ENCODE measurements at places on chromosomes 4 and X.
A peak's percentile ranks its signal among the peaks of the same experiment; 100 is the strongest.

- DNase-seq: no peak
Measured at GRCh38 chrX:70026112-70026850, 23.5 kb downstream of the AWAT2 start.

DNA sequence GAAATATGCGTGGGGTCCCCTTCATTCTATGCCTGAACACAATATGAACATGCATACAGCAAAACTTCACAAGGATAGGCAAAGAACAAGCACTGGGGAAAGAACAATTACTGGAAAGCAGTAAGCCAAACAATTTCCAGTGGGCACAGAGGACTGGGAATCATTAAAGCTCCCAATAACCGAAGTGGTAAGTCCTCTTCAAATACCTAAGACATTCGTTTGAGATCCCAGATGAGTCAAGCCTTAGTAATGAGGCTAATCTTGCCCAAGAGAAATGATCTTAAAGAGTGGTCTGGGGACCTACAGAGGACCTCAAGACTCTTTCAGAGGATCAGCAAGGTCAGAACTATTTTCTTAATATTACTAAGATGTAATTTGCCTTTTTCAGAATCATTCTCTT is 28.6 kb downstream of the ANAPC10 start:
- no peak for DNase-seq

DNA sequence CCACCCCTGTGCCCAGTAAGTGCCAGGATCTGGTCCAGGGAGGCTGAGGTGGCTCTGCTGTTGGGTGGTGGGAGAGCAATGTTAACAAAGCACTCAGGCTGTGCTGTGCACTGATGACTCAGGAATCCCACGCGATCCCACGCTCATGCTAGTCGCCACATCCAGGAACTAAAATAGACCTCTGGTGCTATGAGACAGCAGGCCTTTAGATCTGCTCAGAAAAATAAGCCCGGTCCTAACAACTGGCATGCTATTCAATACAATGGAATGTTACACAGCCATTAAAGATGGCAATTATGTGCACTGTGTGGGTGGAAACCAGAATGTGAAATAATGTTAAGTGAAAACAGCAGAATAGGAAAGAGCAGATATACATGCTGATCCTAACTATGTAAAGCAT is 26.0 kb downstream of the ARL13A start:
- DNase-seq: peak; percentile 89

- no peak for DNase-seq
Measured at GRCh38 chr4:107699466-107700206, 20.4 kb downstream of the PAPSS1 start.

DNA sequence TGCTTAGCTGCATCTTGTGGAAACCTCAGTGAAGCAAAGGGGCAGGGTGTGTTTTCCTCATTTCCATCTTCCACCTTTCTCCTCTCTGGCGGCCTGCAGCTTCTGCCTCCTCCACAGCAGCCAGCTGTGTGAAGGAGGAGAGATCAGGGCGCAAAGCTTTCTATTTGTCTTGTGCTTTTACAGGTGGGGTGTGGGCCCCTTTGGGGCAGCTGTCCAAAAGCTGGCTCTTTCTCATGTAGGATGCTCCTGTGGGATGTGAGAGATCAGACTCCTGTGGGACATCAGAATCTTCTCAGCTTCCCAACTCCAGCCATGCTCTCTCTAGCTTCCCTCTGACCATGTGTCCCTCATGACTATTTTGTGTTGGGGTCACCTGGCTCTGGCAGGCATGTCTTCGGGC is 227.1 kb downstream of the MID1 start:
- DNase-seq: no peak

GRCh38 chr4:24680746-24681448 is 96.5 kb upstream of the DHX15 start:
- no peak for DNase-seq

- DNase-seq: peak; percentile 2
Measured at GRCh38 chrX:70664726-70665125, 220.1 kb downstream of the DLG3 start.

DNA sequence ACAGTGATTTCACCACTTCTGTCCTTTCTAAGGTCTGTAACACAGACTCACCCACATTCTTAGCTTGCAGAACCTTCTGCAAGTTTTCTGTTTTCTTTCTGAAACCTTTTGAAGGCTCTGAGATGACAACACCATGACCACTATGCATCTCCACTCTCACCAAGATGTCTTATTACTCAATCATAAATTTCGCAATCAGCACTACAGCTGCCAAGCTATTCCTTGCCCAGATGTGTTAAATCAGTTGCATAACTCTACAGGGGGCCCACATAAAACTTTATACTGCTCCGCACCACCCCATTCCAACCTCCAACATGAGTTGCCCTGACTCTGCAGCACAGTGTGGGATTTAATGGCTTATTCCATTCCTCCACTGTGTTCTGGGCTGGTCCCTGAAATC is 229.9 kb downstream of the COL25A1 start:
- DNase-seq: no peak

- no peak for DNase-seq
Measured at GRCh38 chr4:20618731-20619130, 81.5 kb upstream of the PACRGL start.

GRCh38 chrX:73182502-73183114 is 32.0 kb downstream of the NAP1L2 start:
- DNase-seq: no peak

DNA sequence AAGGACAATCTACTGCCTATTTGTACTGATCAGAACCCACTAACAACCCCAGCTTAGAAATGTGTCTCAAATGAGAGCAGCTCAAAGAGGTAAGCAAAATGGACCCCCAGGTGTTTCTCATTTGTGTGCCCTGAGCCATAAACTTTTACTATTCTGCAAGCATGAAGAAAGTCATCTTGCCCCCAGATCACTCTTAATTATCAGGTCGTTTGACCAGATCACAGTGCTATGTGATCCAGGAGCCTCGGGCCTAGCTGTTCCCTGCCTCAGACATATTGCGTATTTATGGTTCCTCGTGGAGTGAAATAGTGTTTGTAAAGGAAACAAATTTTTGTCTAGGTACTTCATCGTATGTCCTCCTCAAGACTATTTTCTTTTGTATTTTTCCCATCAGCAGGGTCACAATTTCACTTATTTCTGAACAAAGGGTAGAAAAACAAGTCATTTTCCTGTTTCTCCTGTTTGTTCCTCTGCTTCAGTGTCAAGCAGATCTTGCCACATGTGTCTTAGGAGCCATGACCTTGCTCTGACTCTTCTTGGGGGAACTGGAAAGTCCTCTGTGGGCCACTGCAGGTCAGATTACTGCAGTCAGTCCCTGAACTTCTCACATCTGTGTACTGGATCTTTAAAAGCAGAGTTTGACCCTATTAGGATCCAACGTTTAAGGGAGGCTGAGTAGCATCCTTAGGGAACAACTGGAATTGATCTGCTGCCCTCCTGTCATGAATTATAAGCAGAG is 194.9 kb downstream of the PALLD start:
- no peak for DNase-seq

- DNase-seq: no peak
Measured at GRCh38 chr4:122542411-122543236, 78.2 kb downstream of the IL21 start.

- no peak for DNase-seq
Measured at GRCh38 chr4:79381161-79381560, 26.9 kb downstream of the GK2 start.

- peak; percentile 35 for DNase-seq
Measured at GRCh38 chr4:108884596-108884995, 121.7 kb upstream of the ETNPPL start.

DNA sequence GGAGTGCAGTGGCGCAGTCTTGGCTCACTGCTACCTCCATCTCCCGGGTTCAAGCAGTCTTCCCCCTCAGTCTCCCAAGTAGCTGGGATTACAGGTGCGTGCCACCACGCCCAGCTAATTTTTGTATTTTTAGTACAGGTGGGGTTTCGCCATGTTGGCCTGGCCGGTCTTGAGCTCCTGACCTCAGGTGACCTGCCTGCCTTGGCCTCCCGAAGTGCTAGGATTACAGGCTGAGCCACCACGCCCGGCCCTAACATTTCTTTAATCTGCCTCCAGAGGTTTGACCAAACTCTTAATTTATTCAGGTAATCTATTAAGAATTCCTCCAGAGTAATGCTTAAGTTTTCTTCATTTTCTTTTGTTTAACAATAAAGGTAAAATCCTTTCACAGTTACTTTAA is 171.0 kb downstream of the RAPGEF2 start:
- DNase-seq: no peak

- DNase-seq: no peak
Measured at GRCh38 chr4:67256388-67257043, 288.8 kb downstream of the CENPC start.

DNA sequence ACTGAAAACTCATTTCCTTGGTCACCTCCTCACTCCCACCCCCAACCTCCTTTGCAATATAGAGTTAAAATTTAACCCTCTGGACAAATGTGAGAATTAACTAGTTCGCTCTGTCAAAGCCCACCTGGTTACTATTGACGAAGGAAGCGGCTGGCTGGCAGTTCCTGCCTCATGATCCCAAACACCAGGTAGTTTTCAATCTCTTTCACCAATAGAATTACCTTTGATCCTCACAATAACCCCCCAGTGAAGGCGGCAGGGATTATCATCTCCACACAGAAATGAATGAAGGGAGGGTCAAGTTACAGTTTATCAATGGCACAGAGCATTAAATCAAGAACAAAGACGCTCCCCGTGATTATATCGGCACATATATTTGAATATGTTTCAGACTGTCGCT is 65.7 kb upstream of the TTC29 start:
- DNase-seq: no peak

GRCh38 chr4:78661921-78662521 is 110.5 kb downstream of the ANXA3 start:
- no peak for DNase-seq

GRCh38 chrX:24494647-24495075 is 29.6 kb downstream of the PDK3 start:
- DNase-seq: peak; percentile 38

- DNase-seq: no peak
Measured at GRCh38 chrX:149073479-149073878, 431.6 kb downstream of the IDS start.

GRCh38 chr4:93513851-93514250 is 314.7 kb upstream of the ATOH1 start:
- no peak for DNase-seq

GRCh38 chrX:67917421-67918010 is 373.7 kb downstream of the AR start:
- DNase-seq: no peak

- DNase-seq: no peak
Measured at GRCh38 chrX:41933546-41933945, 10.2 kb upstream of the CASK start.

DNA sequence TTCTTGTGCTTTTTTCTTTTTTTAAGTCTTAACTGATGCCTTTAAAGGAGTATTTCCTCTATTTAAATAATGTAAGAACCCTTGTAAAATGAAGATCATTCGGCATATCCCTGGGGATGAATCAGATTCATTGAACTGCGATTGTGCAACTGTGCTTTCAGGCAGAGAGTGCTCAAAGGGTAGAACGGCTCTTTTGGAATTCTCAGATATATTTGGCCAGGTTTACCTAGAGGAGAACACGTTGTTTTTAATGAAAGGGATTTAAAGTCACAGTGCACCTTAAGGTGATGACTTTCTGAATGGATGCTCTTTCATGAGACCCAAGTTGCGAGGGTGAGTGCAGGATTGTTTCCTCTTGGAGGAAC is 51.6 kb upstream of the ELOVL6 start:
- DNase-seq: no peak

GRCh38 chrX:119880552-119881437 is 9.2 kb downstream of the NDUFA1 start:
- peak; percentile 15 for DNase-seq

- DNase-seq: no peak
Measured at GRCh38 chr4:134735901-134736300, 534.3 kb upstream of the PABPC4L start.

DNA sequence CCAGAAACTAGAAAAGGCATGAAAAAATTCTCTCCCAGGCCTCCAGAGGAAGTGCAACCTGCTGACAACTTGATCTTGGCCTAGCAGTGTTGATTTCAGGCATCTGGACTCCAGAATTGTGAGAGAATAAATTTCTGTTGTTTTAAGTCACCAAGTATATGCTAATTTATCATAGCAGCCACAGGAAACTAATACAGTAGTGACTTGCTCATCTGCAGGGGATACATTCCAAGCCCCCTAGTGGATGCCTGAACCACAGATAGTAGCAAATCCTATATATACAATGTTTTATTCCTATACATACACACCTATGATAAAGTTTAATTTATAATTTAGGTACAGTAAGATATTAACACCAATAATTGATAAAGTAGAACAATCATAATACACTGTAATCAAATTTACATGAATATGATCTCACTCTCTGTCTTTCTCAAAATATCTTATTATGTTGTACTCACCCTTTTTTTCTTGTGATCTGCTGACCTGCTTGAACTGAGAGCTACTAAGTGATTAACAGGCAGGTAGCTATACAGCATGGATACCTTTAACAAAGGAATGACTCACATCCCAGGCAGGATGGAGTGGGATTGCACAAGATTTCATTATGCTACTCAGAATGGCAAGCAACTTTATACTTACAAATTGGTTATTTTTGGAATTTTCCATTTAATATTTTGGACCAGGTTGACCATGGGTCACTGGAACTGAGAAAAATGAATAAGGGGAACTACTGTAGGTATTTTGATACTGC is 501.1 kb downstream of the KCNIP4 start:
- no peak for DNase-seq

DNA sequence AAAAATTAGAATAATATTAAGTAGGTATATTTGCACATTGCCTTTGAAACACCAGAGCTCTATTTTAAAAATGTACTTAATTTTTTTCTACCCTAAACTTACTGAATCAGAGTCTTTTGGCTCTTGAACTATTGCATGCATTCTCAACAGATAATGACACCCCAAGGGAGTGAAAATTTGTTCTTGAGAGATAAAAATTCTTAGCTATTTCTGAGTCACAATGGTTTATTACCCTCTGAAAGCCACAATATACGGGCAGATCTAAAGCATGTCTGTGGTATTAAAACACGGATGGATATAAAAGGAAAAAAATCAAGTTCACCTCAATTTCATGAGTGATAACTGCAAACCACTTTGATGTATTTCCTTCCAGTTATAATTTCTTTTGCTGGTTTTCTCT is 636.3 kb upstream of the FTHL17 start:
- DNase-seq: no peak

GRCh38 chrX:142616636-142617035 is 409.1 kb upstream of the SPANXN4 start:
- DNase-seq: no peak

DNA sequence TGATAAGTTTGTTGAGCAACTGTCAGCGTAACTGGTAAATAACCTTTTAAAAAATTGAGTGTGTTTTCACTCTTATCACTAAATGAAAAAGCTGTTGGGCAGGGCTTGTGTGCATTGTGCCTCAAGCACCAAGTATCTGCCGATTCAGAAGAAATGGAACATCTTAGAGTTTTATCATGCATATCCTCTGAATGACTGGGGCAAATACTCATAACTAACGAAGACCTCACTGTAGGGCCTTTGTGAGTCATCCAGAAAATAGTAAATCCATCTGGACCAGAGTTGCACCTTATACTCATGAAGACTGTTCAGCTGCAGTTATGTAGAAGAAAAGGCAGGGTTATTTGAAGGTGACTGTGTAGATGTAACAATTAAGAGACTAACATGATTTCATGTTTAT is 222.1 kb downstream of the CAMK2D start:
- peak; percentile 69 for DNase-seq
